ENCODE measurements at places on chromosomes 1 and 21.

- peak; percentile 88 for DNase-seq
Measured at GRCh38 chr1:170445096-170445495, 86.9 kb upstream of the GORAB start.

DNA sequence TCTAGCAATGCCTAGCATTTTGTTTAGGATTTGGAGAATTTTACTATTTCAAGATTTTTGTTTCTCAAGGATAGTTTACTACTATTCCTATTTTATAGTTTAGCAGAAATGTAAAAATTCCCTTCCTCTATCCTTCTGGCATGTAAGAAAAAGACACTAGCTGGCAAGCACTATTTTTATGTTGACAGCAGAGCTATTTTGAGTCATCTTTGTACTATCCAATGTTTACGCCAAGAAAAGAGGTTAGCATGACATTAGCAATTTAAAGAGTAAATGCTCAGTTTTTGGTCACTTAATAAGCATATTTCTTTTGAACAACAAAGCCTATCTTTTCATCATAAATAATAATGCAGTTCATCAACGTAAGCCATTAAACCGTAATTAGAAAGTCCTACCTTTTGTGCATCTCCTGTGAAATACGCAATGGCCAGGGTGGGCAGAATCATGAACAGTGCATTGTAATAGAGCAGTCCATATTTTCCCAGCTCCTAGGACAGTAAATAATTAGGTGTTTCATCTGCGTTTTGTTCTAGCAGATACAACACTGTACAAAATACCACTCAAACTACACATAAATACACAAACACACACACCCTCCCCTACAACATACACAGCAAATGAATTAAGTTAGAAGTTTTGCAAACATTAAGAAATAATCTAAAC lies 12.0 kb downstream of the SLC35D1 start:
- DNase-seq, result no peak

DNA sequence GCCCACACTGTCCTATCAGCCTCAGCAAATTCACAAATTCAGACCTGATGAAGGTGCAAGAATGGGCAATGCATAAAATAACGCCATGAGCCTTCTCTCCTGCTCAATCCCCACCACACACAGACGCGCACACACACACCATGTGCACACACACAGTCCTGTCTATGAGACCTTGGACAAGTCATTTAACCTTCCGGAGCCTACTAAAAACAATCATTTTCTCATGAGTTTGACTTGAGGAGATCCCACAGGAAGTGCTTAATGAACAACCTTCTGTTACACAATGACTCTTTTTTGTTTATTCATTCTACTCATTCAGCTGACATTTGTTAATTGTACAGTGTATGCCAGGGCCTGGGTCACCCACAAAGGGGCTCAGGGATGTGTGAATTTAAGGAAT lies 125.4 kb downstream of the EDEM3 start:
- DNase-seq, result no peak

DNA sequence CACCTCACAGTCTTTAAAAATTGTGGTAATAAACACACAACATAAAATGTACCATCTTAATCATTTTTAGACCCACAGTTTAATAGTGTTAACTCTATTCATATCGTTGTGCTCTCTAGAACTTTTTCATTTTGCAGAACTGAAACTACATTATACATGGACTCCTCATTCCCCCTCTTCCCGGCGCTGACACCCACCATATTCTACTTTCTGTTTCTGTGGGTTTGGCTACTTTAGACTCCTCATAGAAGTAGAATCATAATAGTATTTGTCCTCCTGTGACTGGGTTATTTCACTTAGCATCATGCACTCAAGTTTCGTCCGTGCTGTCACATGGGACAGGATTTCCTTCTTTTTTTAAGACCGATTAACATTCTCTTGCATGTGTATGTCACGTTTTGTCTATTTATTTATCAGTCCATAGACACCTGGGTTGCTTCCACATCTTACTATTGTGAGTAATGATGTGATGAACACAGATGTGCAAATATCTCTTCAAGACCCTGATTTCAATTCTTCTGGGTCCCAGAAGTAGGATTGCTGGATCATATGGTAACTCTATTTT lies 62.9 kb upstream of the TMPRSS2 start:
- DNase-seq, result no peak

DNA sequence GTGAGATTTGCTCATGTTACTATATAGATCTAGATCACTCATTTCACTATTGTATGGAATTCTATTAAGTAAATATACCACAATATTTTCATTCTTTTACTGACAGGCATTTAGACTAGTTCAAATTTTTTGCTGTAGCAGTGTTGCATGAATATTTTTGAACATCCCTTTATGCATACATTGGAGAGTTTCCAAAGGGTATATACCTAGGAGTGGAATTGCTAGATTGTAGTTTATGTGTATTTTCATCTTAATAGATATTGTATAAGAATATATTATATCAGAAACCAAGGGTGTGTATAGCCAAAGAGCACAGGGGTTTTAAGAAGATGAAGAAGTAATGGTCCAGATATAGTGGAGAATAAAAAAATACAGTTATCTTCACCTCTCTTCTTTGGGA lies 6.2 kb downstream of the SCMH1 start:
- DNase-seq, result no peak

GRCh38 chr21:33419538-33420123 lies 16.4 kb downstream of the IFNGR2 start:
- DNase-seq, result peak; percentile 24

GRCh38 chr1:155179112-155180031 lies 5.7 kb downstream of the TRIM46 start:
- no peak for DNase-seq

DNA sequence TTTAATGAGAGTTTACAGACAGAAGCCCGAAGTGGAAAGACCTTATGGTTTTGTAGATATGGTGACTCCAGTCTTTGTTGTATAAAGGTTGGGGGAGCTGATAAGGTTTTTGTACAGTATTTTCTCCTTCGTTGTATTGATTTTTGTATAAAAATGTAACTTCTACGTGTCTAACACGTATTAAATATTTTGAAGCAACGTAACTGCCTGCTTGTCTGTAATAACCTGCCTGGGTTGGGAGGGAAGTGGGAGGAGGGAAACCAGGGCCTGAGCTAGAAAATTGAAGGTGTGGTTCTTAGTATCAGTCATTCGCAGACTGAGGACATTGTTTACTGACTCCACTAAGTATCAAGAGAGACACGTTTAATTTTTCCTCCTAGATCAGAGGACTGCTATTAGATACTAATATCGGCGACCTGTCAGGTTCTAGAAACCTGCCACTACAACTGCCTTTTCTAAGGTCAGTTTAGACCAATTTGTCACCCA lies 2.2 kb downstream of the IER5 start:
- peak; percentile 79 for DNase-seq

GRCh38 chr1:32773018-32773763 lies 44.0 kb downstream of the YARS1 start:
- DNase-seq, result peak; percentile 85

DNA sequence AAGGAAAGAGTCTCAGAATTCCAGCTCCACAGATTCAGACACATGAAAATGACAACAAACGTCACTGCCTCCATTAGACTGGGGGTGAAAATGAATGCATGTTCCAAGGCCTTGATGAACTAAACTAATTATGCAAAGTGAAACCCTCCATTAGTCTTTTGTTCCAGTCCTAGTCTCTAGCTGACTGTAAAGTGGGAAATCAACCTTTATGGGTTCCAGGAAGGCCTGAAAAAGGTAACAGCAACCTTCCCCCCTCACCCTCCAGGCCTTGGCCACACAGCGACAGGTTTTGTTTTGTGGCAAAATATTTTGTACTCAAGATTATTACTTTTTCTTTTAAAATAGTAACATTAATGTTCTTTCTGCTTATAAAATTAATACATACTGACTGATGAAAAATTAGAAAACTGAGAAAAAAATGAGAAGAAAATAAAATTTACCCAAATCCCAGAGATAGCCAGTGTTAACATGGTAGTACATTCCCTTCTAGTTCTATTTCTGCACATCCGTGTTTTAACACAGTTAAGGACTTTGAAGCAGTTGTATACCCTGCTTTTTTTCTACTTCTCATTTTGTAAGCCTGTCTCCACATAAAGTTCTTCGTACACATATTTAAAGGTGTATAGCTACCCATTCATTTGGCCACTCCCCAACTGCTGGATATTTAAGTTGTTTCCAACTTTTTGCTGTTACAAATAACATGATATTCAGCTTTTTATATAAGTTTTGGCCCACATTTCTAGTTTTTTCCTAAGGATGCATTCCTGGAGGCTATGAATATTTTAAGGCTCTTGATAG lies 60.9 kb downstream of the CD2 start:
- DNase-seq, result no peak

DNA sequence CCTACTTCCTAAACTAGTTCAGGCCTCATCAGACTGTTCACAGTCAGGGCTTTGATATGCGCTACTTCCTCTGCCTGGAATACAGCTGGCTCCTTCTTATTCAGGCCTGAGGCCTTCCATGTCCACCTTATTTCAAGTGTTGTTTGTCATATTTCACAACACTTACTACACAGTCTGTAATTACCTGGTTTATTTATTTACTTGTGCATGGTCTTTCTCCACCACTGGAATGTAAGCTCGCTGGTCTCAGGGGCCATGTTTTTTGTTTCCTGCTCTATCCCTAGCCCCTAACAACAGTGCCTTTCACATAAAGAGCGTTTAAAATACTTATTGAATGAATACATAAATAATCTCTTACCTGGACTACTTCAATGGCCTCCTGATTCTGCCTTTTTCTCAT lies 4.6 kb upstream of the SRSF4 start:
- DNase-seq, result peak; percentile 76

- peak; percentile 18 for DNase-seq
Measured at GRCh38 chr1:9400425-9401079, 107.9 kb downstream of the SPSB1 start.

DNA sequence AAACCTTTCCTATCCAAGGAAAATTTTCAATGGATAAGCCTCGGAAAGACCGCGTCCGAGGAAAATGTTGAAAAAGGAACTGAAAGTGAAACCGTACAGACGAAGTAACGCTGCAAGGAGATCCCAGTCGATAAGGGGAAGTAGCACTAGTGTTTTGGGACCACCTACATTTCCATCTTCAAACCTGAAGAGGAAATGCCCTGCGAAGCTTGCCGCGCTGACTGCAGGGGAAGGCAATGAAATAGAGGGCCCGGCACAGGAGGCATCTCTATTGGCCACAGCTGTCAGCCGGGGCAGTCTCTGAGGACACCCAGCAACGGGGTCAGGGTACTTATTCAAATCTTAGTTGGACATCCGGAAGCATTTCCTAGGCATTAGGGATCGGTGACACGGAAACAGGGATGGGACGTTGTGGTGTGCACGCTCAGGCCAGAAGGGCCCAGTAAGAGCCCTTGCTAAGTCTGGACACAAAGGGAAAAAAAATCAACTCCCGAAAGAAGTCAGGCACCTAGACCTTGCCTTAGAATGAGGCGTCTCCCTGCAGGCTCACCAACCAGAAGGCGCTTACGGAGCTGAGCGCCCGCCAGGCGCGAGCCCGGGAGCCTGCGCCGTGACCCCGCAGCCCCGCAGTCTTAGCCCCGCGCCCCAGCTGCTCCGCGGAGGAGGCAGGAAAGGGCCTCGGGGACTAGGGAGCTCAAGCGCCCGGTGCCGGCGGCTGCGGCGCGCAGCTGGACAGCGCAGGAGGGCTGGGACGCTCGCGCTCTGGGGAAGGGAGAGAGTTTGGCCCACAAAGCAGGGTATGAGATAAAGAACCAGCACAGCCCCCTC lies 655 bp downstream of the USF1 start:
- peak; percentile 53 for DNase-seq

- peak; percentile 66 for DNase-seq
Measured at GRCh38 chr1:103525114-103525606, 339 bp upstream of the RNPC3 start.

DNA sequence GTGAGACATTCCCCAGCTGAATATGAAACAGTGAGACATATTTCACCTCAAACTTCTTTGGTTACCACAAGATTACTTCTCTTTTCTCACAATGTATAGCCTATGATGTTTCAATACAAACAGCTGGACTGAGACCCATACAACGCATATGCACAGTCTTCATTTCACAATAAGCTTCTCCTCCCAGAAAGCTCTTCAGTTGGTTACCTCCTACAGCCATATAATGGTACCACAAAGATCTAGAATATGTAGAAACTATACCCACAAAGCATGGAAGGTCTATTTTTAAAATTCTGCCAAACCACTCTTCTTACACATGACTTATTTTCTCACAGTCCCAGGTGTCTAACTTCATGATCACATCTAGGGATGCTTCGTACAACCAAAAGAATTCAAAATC lies 70.8 kb downstream of the JAK1 start:
- DNase-seq, result no peak

- DNase-seq, result no peak
Measured at GRCh38 chr1:25685938-25686665, 69.5 kb downstream of the MAN1C1 start.

GRCh38 chr1:221605569-221605968 lies 136.3 kb downstream of the DUSP10 start:
- DNase-seq, result peak; percentile 60

DNA sequence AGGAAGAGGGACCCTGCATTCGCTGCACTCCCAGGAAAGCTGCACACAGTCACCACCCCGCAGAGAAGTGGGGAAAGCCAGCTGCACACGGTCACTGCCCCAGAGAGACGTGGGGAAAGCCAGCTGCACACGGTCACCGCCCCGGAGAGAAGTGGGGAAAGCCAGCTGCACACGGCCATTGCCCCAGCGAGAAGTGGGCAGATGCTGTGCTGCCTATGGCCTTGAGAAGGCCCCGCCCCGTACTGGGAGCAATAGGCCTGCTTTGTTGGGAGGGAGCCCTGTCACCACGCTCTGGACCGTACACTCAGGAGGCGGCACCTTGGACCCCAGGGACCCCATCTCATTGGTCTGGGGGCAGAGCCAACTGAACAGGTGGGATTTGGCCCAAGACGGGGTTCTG lies 4.3 kb upstream of the GPR153 start:
- DNase-seq, result no peak

DNA sequence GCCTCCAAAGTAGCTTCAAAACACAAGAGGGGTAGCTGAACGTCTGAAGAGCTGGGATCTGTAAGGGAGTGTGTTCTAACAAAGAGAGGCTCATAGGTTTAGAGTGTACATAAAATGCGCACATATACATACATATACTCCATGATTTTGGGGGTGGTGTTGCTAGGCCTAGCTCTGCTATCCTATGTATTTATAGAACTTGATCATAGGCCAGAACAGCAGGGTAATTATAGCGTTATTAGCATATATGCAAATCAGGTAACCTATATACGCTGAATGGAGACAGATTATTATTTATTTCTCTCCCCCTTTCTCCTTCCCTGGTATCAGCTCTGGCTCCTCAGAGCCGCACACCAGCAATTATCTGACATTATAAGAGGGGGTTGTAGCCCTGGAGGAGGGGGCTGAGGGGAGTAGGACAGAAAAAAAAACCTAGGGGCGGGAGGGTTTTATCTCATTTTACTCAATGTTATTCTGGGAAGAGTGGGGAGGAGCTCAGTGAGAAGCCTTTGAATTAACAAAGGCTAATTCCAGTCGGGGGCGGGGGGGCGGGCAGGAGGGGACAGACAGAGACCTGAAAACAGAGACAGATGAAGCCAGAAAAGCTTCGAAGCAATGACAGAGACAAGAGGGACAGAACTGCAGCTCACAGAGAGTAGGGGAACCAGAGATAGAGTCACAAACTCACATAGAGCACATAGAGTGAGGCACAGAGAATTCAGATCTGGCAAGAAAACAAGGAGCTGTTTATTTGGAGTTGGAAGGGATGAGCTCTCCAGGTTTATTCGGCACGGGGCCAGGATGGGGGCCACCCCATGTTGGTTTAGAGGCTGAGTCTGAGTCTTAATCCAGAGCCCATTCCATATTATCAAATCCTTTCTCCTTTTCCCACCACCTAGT lies 63.0 kb downstream of the RHBG start:
- DNase-seq, result no peak

Data from epithelial cell of esophagus (primary cell).